Neural progenitor cell (in vitro differentiated cells): ENCODE measurements at places on chromosomes 16 and 17.

DNA sequence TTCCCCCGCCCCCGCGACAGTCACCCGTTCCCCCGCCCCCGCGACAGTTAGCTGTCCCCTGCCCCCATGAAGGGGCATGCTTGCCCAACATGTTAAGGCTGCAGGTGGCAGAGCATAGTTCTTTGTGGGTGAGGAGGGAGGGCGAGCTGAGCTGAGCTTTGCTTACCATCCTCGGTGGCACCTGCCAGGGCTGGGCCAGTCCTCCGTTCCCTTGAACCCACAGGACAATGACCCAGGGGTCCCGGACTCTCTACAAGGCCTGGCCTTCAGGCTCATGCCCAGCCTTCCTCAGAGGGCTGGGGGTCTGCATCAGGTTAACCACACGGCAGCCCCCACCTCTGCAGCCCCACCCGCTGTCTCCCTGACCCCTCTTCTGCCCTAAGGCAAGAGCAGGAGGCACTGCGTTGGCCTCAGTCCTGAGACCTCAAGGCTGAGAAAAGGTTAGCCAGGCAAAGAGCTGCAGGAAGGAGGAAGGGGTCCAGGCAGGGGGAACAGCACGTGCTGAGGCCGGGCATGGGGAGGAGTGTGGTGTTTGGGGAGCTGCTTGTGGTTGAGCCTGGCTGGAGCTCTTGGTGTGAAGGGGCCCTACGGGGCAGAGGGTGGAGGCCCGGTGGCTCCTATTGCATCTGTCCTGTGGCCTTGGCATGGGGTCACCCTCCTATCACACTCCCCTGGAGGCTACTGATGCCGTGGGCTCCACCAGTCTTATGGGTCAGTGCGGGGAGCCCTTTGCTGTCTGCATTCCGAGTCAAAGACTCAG, 11.4 kb upstream of the DOC2B start:
- DNase-seq = no peak

GRCh38 chr16:59733321-59733720, 999.2 kb upstream of the GOT2 start:
- DNase-seq = no peak

DNA sequence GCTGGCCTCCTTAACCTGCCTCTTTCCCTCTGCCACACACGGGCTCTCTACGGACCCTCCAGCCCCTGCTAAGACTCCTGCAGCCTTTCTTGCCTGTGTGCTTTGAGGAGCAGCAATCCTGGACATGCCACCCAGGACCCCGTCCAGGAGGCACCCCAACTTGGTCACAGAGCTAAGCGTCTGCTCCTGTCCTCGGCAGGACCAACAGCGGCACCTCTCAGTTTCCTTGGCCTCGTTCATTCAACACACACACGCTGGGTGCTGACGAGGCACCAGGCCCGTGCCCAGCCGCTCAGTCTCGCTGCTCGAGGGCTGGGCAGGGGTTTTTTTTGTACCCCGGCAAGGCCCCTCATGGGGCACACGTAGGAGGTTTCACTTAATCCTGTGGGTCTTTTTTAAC, 15.2 kb downstream of the RPH3AL start:
- DNase-seq = no peak

GRCh38 chr17:47305302-47305923, 18.3 kb upstream of the EFCAB13 start:
- DNase-seq = no peak

DNA sequence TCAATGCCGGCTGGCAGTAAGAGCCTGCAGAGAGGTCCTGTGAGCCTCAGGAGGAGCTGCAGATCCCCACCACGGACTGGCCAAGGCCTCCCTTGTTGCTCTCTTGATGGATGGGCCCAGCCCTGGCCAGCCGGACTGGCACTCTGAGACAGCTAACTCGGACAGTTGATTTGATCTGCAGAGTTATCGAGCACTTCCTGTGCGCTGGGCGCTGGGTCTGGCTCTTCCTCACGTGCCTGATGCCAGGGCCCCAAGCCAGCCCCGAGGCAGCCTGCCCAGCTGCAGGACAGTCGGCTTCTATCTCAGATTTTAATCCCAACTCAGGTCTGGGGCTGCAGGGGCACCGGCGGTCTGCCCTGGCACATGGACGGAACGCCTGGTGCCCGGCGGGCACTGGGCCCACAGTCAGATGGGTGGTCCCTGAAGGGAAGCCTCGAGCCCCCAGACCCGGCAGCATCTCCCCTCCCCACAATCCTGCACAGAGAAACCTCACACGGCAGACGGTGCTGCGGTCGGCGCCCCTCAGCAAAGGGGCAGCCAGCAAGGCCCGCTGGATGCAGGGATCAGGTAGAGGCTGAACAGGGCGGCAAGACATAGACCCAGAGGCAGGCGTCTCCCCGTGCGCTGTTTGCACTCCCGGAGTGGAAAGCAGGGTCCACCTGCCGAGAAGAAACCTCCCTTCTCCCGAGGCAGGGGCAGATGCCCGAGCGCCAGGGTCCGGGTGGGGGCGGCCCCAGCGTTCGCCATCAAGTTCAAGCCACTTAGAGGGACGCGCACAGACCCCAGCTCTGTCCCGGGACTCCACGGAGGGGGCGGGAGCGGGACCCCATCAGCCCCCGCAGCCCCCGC, 34.0 kb downstream of the TIMM22 start:
- DNase-seq = peak; percentile 24

GRCh38 chr17:10737168-10737622, 7.4 kb upstream of the TMEM220 start:
- peak; percentile 70 for DNase-seq

DNA sequence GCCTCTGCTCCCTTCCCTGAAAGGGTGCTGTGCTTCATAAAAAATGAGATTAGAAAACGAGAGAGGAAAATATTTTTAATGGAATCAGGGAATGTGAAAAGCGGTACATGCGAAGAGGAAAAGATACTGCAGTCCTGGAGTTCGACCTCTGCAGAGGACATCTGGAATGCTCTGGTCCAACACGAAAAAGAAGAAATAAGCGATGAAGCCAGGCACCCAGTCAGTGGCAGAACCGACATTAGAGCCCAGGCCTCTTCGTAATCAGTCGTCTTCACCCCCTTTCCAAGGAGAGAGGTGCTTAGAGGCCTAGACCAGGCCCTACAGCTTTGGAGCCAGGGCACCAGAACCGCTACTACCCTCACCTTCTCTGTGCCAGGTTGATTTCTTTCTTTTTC, 459 bp upstream of the MARCHF10 start:
- no peak for DNase-seq

DNA sequence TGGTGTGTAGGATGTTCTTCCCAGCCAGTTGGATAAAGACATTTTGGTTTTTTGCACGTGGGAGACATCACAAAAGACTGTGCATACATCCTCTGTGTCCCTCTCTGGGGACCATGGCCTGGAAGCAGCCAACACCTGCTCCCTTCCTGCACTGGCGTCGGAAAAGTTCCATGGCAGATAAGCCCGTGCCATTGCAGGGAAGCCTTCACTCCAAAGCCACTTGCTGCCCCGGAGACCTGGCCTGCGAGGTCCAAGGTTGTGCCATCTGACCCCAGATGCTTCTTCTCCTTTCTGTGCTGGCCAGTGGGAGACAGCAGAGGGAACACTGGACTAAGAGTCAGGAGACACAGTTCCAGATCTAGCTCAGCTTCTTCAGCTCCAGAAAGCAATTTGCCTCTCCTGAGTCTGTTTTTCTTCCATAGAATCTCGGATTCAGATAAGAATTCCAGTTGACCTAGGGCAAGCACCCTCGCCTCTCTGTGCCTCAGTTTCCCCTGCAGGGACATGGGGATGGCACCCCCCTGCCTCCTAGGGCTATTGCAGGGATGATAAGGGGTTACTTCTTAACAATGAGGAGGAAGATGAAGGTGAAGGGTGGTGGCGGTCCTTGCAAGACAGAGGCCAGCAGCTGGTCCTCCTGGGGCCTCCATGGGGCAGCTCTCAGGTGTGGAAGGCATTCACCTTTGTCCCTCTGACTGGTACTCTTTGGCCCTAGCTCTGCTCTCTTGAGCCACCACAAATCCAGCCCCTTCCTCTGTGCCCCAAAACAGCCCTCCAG, 134.2 kb downstream of the CMIP start:
- DNase-seq = no peak

GRCh38 chr16:11681976-11682654, 13.9 kb downstream of the SNN start:
- DNase-seq = no peak

DNA sequence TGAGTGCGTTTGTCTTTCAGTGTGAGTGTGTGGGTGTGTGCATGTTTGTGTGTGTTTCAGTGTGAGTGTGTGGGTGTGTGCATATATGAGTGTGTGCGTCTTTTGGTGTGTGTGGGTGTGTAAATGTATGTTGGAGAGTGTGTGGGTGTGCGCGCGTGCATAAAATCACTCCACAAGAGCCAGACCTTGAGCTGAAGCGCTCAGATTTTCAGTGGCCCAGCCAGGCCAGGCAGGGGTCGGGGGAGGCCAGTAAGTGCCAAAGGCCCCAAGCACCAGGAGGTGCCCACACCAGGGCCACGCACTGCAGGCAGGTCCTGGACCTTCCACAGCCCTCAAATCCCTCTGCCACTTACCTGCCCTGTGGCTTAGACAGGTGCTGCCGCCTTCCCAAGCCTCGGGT, 184.0 kb downstream of the SOX9 start:
- DNase-seq = no peak

DNA sequence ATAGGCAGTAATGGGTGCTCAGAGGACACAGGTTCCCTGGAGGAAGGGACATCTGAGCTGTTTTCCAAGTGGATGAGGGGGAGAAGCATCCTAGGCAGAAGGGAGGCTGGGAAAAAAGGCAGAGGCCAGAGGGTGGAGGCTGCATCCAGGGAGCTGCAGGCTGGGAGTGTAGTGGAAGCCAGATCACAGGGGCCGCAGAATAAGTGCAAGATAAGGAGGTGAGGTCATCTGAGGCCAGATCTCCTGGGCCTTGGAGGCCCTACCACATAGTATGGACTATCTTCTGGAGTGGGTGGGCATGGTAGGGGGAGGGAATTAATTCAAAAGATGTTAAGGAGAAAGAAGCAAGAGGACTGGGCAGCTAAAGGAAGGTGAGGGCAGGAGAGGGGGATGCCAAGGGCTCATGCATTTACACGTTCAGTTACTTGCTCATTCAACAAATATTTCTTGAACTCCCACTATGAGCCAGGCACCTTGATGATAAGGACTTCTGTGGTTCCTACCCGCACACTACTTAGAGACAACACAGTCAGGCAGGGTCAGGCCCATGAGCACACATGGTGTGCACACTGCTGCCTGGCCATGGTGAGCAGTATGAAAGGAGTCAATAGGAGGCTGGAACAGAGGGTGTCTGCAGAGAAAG, 2.4 kb upstream of the RIPOR1 start:
- DNase-seq = no peak

DNA sequence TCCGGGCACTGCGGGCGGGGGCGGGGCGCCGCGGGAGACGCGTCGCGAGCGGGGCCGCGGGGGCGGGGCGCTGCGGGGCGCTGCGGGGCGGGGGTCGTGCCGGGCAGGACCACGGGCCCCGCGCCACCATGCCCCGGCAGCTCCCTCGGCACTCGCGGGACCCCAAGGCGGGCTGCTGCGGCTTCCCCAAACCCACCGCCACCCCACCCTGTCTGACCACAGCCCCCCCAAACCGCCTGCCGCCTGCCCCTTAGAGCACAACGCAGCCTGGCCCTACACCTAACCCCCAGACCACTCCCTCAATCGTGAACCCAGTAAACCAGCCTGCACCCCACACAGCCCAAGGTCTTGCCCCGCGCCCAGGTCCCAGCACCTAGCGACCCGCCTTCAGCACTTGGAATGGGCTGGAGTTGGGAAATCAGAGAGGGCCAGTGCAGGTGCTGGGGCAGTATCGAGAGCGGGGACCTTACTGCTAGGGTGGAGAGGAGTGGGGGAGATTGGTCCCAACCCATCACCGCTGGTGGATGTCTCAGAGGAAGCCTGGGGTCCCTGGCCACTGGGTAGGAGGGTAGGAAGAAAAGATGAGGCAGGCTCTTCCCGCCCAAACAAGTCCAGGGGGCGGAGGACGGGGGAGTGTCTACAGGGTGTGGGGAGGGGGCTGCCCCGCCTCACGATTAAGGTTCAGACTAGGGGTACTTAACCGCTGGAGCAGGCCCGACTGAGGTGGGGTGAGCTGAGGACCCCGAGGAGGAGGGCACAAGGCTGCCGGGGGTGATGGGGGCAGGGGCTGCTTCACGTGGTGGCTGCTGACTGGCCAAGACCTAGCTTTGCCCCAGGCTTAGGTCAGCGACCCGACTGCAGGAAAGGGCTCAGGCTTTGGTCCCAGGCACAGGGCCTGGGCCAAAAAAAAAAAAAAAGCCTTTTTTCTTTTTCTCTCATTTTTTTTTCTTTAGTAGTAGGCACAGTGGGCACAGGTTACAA, 539 bp upstream of the VAMP2 start:
- peak; percentile 70 for DNase-seq

- DNase-seq = no peak
Observed at GRCh38 chr16:70410734-70411133, 28.2 kb downstream of the ST3GAL2 start.

DNA sequence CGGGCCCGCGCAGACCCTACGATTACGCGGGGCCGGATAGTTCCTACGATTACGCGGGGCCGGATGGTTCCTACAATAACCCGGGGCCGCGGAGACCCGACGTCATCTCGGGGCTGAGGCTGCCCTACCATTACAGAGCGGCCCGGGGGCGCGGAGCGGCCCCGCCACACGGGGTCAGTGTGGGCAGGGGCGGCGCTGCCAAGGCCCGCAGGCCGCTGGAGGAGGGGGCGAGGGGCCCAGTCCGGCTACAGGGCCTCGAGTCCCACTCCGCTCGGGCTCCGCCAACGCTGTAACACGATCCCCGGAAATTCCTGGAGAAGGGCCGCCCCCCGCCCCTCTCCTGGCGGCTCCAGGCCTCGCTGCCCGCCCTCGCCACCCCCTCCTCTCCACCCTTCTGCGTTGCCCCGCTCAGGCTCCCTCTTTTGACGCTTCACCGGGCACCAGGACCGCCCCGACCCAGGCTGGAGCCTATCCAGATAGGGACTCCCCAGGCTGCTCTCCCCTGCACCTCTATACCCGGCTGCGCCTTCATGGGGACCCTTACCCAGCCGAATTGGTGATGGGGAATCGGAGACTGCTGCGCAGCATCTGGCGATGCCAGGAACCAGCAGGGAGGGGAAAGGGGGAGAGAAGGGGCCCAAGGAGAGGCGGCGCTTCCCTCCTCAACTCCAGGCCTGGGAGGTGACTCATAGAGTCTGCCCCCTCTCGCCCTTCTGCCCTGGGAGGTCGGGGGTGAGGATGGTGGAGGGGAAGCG, at the start of gene RAB34:
Gene RAB34, minus strand, starts transcription at position 291 of the 755 bp plus-strand sequence. CDS start 602 bp downstream, outside the sequence.
- DNase-seq = peak; percentile 99

DNA sequence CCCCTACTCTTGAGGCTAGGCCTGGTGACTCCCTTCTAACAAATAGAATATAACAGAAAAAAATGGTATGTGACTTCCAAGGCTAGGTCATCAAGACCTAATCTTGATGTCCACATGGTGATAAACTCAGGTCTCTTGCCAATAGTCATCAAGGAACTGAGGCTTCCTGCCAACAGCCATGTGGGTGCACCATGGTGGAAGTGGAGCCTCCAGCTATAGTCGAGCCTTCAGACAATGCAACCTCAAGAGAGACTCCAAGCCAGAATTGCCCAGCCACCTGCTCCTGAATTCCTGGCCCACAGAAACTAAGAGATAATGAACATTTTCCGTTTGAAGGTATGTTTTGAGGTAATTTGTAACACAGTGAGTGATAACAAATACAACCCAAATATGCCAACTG, 55.9 kb upstream of the SREBF1 start:
- no peak for DNase-seq
